Effector memory CD4-positive, alpha-beta T cell (primary cell): ENCODE measurements at places on chromosomes 1 and 21.

DNA sequence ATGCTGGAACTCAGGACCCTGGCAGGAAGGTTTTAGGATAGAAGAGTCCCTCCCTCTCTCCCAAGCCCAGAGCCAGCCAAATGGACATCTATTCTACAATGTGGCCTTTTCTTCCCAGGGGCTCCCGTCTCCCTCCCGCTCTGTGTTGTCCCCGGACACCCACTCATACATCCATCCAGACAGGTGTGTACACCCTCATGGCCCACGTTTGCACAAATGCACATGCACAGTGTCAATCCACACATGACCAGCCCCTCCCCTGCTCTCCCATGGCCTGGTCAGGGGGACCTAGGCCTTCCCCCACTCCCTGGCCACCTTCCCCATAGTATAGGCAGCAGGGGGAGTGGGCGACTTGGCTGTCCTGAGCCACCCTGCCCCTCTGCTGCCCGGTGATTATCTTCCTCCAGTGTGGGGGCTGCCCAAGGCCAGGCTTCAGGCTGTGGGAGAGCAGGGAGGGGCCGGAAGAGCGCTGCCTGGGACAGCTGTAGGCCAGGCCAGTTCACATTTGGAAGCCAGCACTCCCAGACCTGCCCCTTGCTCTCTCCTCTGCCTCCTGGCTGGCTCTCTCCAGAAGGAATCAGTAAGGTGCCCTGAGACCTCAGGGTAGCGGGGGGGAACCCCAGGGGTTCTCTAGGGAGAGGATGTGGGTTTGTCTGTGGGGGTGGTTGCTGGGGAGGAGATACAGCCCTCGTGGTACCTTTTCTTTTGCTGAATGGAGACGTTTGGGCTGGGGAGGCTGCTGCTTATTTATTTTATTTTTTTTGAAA is 4.1 kb upstream of the PTPN7 start:
- H3K36me3 ChIP-seq, result no peaks in the 10 kb centered on the region
- H3K27ac ChIP-seq, result peak overlapping the region; percentile 51
- DNase-seq, result peak; percentile 80

DNA sequence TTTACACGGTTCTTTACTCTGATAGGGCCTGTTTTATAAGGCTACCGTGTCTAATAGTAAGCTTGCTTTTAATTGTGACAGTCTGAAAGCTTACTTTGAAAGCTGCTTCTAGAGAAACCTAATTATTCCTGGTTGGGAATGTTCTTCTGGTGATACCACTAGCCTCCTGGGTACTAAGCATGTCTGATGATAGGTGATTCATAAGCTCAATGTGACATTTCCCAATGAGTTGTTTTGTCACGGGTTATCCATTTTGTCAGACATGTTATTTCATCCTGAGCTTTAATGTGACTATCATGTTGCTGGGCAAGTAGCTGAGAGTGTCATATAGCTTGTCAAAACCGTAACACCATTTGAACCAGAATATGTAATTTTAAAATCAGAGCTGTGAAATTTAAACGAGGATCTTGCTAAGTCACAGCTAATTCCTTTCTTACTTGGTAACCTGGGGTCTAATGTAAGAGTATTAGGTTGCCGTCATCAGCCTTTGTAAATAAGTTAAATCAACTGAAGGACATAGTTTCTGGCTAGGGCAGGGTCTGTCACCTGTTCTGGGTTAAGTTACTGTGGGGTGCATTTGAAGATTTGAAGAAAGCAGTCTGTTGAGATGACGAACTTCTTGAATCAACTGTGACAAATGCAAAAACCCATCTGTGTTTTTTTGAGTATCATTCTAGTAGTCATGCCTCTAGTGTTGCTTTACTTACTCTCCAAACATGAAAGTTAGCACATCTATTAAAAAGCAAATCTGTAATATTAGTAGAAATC is 529.2 kb downstream of the USP25 start:
- no peak overlapping the region for H3K4me3 ChIP-seq
- H3K36me3 ChIP-seq, result no peaks in the 10 kb centered on the region
- no peaks in the 10 kb centered on the region for H3K4me1 ChIP-seq
- DNase-seq, result no peak

- no peaks in the 10 kb centered on the region for H3K36me3 ChIP-seq
- H3K4me3 ChIP-seq, result no peak overlapping the region
- DNase-seq, result no peak
- H3K4me1 ChIP-seq, result no peaks in the 10 kb centered on the region
- H3K27me3 ChIP-seq, result no peaks in the 10 kb centered on the region
These were observed 37.1 kb upstream of the IL12RB2 start for GRCh38 chr1:67270541-67270940.

- peaks cover 73% of the 10 kb centered on the region for H3K36me3 ChIP-seq
- H3K27ac ChIP-seq, result no peak overlapping the region
- H3K4me3 ChIP-seq, result no peak overlapping the region
- DNase-seq, result no peak
- H3K4me1 ChIP-seq, result no peaks in the 10 kb centered on the region
- H3K27me3 ChIP-seq, result no peaks in the 10 kb centered on the region
These were observed 66.6 kb downstream of the MTR start for GRCh38 chr1:236861560-236862218.

DNA sequence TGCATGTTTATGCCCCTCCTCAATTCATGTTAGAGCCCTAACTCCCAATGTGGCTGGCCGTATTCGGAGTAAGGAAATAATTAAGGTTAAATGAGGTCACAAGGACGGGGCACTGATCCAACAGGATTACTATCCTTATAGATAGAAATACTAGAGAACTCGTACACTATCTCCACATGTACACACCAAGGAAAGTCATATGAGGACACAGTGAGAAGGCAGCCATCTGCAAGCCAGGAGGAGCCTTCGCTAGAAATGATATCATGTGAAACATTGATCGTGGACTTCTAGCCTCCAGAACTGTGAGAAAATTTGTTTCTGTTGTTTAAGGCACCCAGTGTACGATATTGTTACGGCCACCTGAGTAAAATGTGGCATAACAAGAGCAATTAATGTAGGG is 79.7 kb downstream of the FAF1 start:
- no peaks in the 10 kb centered on the region for H3K27me3 ChIP-seq
- no peak for DNase-seq
- H3K27ac ChIP-seq, result no peak overlapping the region
- H3K36me3 ChIP-seq, result no peaks in the 10 kb centered on the region
- H3K4me1 ChIP-seq, result no peaks in the 10 kb centered on the region
- H3K4me3 ChIP-seq, result no peak overlapping the region

DNA sequence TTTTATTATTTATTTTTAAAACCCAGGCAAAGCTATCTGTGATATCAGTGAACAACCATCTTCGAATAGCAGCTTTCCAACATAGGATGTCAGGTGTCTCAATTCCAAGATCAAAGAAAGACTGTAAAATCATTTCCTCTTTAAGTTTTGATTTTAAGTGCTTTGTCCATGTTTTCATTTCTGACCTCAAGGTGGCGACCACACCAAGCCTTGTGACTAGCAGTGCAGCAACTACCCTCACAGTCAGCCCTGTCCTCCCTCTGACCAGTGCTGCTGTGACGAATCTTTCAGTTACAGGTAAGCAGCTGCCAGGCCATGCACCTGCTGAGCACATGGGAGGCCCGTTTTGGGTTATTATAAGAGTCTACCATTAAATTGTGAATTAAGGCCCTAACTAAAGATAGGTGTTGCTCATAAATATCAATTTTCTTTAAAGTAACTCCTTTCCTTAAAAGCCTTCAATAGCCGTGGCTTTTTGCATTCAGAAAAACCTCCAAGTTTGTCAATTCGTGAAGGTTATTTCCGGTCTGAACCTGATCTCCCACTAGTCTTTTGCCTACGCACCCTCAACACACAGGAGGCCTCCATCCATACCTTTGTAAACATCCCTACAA is 117.0 kb downstream of the CD247 start:
- peak; percentile 16 for DNase-seq
- peaks cover 26% of the 10 kb centered on the region for H3K36me3 ChIP-seq
- H3K4me3 ChIP-seq, result no peak overlapping the region
- H3K27ac ChIP-seq, result no peak overlapping the region

- no peak for DNase-seq
- no peaks in the 10 kb centered on the region for H3K27me3 ChIP-seq
- no peaks in the 10 kb centered on the region for H3K36me3 ChIP-seq
- no peaks in the 10 kb centered on the region for H3K4me1 ChIP-seq
These were observed 8.2 kb upstream of the ACTL8 start for GRCh38 chr1:17746920-17747319.

GRCh38 chr21:33199100-33199464 is 30.7 kb upstream of the IFNAR2 start:
- H3K4me3 ChIP-seq, result no peak overlapping the region
- H3K27me3 ChIP-seq, result no peaks in the 10 kb centered on the region
- no peak overlapping the region for H3K27ac ChIP-seq
- DNase-seq, result no peak
- peaks cover 3% of the 10 kb centered on the region for H3K4me1 ChIP-seq

- DNase-seq, result no peak
- H3K36me3 ChIP-seq, result no peaks in the 10 kb centered on the region
- peaks cover 9% of the 10 kb centered on the region for H3K4me1 ChIP-seq
- no peak overlapping the region for H3K4me3 ChIP-seq
- H3K27me3 ChIP-seq, result no peaks in the 10 kb centered on the region
These were observed 119.7 kb downstream of the HHAT start for GRCh38 chr1:210448297-210448892.

DNA sequence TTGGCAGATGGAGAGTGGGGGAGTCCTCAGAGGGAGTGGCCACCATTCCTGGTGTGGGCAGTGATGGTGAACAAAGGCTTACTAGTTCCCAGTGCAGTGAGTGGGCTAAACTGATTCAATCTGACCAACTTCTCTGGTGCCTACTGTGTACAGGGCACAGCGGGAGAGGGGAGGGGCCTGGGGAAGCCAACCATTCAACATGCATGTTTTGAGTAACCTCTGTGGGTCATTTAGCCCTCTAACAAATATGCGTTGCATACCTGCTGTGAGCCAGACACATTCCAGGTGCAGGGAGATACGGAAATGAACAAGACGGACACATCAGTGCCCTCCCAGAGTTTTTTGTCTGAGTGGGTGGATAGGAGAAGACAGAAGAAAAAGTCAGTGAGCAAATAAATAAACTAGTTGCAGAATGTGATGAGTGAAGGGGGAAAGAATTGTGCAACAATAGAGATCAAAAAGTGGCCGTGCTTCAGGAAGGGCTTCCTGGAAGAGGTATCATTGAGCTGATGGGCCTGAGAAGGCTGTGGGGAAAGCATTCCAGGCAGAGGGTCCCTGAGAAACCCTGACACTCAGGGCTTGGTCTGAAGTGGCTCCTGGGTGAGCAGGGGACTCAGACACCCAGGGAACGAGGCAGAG is 78.8 kb downstream of the EPHB2 start:
- no peak for DNase-seq
- H3K27me3 ChIP-seq, result no peaks in the 10 kb centered on the region
- H3K27ac ChIP-seq, result no peak overlapping the region
- H3K36me3 ChIP-seq, result no peaks in the 10 kb centered on the region
- no peak overlapping the region for H3K4me3 ChIP-seq

- no peaks in the 10 kb centered on the region for H3K36me3 ChIP-seq
- H3K27me3 ChIP-seq, result no peaks in the 10 kb centered on the region
- no peaks in the 10 kb centered on the region for H3K4me1 ChIP-seq
These were observed 53.8 kb downstream of the ROR1 start for GRCh38 chr1:63827411-63828321.

- H3K36me3 ChIP-seq, result no peaks in the 10 kb centered on the region
- no peak for DNase-seq
- H3K27ac ChIP-seq, result no peak overlapping the region
- no peak overlapping the region for H3K4me3 ChIP-seq
- peaks cover 16% of the 10 kb centered on the region for H3K4me1 ChIP-seq
- no peaks in the 10 kb centered on the region for H3K27me3 ChIP-seq
These were observed 101.5 kb upstream of the TLR5 start for GRCh38 chr1:223244366-223245103.

DNA sequence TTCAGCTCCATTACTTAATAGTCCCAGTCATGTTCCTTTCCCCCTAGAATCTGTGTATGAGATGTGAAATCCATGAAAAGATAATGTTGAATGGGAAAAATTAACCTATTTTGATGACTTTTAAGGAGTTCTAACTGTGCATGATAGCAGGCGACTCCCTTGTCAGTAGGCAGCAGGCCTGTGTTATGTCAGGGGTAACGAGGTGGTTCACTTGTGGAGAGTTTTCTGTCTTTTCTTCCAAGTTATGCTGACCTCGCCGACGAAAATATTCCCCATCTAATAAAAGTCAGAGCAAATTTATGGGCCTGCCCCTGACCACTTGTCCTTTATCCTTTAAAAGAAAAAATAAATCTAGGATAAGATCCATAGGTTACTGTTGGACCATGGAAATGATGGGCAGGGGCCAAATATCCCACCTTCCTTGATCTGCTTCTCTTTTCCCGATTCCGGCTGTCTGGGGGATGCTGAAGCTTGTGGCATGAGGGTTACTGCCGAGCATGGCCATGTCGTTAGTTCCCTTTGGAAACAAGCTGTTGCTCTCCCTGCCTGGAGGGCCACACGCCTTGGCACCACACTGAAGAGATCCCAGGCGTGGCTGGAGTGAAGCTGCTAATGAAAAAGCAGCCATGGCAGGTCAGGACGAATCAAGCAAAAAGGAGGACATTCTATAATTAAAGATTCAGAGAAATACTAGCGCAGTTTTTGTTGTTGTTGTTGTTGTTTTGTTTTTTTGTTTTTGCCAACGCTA is 93.8 kb downstream of the ROR1 start:
- no peak for DNase-seq
- no peaks in the 10 kb centered on the region for H3K4me1 ChIP-seq
- no peaks in the 10 kb centered on the region for H3K27me3 ChIP-seq
- H3K27ac ChIP-seq, result no peak overlapping the region
- H3K4me3 ChIP-seq, result no peak overlapping the region
- no peaks in the 10 kb centered on the region for H3K36me3 ChIP-seq

DNA sequence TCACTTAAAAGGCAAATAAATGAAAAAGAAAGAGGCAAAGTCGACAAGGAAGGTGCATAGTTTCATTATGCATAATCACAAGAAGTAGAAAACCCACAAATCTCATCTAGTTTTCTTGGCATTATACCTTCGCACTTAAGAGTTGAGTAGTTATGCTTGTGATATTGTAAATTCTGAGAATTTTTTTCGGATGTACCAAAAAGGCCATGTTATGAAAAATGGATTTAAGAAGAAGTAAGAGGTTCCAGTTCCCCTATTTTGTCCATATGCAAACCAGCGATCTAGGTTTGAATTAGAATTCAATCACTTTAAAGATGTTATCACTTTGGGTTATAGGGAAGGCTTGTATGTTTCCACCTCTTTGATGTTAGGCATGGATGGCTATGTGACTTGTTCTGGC is 7.9 kb upstream of the ERICH3 start:
- no peaks in the 10 kb centered on the region for H3K27me3 ChIP-seq
- H3K4me3 ChIP-seq, result no peak overlapping the region
- no peak for DNase-seq
- no peaks in the 10 kb centered on the region for H3K36me3 ChIP-seq

- DNase-seq, result no peak
- no peak overlapping the region for H3K27ac ChIP-seq
- no peak overlapping the region for H3K4me3 ChIP-seq
These were observed 1.6 kb downstream of the KIF17 start for GRCh38 chr1:20716232-20716631.

DNA sequence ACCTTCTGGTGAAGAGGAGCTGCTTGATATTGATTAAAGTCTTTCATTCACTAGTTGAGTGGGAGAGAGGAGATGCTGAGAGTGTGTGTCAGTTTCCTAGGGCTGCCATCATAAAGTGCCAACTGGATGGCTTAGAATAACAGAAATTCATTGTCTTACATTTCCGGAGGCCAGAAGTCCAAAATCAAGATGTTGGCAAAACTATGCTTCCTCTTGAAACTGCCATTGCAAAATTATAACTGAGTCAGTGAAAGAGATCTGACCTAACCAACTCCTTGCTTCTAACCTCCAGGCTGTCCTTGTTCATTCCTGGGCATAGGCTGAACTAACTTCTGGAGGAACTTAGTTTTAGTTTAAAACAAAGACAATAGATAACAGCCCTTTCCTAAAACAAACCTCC is 47.1 kb downstream of the PTGS2 start:
- no peak overlapping the region for H3K4me3 ChIP-seq
- DNase-seq, result no peak
- H3K27ac ChIP-seq, result no peak overlapping the region
- H3K36me3 ChIP-seq, result no peaks in the 10 kb centered on the region
